ENCODE measurements at places on chromosomes 12 and 14.

GRCh38 chr12:51954561-51955361 is 3.3 kb downstream of the ACVR1B start:
- DNase-seq, result no peak

GRCh38 chr12:50599366-50600095 is 94.7 kb downstream of the DIP2B start:
- no peak for DNase-seq

DNA sequence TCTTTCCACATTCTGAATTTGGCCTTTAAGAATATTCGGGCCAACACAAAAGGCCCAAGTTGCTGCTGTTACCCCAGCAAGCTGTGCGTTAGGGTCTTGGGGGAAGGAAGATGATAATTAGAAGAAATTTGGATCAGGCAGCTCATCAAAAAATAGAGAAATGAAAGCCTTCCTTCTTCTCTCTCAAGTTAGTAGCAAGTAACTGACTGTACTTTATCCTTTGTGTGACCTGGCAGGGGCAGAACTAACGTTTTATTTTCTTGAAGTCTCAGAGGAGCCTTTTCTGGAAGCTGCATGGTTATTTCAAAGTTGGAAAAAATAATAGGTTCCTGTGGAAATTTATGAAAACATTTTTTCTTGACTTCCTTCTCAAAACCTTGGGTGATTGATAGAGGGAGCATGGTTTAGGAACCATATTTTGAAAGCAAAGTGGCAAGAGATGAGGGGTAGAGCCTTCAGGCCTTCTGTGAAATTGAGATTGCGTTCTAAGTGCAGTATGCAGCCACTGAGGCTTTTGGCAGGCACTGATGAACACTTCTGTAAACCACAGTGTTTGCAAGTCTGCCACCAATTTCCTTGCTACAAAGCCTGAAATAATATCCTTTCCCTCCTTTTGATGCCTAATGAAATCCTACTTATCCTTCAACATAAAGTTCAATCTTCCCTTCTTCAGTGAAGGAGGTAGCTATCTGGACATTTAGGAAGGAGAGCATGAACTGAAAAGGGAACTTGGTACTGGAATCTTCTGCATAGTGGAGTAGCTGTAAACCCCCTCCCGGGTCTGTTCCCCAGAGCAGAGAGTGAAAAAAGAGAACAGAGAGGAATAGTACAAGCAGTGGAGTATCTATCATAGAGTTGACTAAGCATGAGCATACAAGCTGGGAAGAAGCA is 123.2 kb downstream of the FGD4 start:
- no peak for DNase-seq

GRCh38 chr14:45145214-45145613 is 9.5 kb downstream of the FANCM start:
- DNase-seq, result no peak

GRCh38 chr12:124687917-124688316 is 120.5 kb upstream of the NCOR2 start:
- DNase-seq, result no peak

DNA sequence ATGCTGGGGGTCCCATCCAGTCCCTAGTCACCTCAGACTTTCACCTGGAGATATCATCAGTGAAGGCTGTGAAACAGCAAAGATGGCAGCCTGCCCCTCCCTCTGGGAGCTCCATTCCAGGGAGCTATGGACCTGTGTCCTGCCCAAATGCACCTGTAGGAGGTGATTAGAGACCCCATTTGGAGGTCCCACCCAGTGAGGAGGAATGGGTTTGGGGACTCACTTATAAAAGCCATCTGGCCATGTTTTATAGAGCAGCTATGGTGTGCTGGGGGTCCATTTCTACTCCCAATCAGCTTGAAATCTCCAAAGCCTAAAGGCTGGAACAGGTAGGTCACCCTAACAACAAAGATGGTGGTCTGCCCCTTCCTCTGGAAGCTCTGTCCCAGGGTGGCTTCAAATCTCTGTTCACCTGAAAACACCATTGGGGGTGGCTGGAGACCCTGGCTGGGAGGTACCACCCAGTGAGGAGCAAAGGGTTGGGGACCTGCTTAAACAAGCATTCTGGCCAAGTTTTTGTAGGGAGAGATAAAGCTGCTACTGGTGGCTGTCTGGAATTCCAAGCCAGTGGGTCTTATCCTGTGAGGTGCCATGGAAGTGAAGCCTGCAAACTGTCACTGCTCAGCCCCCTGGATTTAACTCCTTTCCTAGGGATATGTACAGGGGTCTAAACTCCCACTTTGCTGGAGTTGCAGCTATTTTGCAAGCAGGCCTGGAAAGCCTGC is 182.3 kb downstream of the RASSF9 start:
- DNase-seq, result no peak

- no peak for DNase-seq
These were observed 284.4 kb downstream of the MDGA2 start for GRCh38 chr14:47390831-47391504.

GRCh38 chr12:32532951-32533350 is 133.6 kb downstream of the FGD4 start:
- DNase-seq, result no peak

DNA sequence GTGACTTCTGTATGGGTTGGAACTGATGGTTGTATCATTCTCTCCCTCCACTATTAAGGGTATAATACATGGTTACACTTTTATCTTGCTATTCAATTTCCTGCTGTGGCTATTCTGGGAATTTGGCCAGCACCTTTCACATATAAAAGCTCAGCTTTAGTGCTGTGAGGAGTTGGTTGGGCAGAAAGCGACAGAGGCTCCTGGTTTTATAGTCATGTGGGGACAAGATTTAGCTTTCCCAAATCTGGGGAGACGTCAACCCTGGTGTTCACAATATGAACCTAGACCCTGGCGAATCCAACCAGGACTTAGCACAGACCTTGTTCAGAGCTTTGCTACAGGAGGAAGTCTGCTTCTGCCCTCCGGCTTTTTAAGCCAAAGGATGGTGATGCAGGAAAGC is 36.5 kb downstream of the FOS start:
- DNase-seq, result no peak

DNA sequence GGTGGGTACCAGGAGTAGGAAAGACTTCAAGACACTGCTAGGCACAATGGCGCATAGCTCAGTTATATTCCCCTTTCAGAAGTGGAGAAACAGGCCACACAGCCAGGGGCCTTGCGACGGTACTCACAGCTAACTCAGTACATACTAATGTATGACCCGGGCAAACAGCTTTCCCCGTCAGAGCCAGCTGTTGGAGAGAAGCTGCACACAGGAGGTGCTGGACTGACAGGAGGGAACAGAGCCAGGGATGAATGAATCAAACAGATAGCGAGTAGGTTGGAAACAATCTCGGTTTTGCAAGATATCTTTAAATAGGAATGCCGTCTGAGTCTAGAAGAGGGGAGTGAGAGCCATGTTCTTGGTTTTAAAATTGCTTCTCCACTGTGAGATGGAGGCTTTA is 45.5 kb downstream of the PRIMA1 start:
- no peak for DNase-seq

- DNase-seq, result no peak
These were observed 50.1 kb downstream of the TMEM132C start for GRCh38 chr12:128316973-128317526.

- DNase-seq, result no peak
These were observed 11.5 kb upstream of the PRKAG1 start for GRCh38 chr12:49030119-49030518.

GRCh38 chr14:71139294-71139946 is 232.2 kb downstream of the PCNX1 start:
- no peak for DNase-seq

DNA sequence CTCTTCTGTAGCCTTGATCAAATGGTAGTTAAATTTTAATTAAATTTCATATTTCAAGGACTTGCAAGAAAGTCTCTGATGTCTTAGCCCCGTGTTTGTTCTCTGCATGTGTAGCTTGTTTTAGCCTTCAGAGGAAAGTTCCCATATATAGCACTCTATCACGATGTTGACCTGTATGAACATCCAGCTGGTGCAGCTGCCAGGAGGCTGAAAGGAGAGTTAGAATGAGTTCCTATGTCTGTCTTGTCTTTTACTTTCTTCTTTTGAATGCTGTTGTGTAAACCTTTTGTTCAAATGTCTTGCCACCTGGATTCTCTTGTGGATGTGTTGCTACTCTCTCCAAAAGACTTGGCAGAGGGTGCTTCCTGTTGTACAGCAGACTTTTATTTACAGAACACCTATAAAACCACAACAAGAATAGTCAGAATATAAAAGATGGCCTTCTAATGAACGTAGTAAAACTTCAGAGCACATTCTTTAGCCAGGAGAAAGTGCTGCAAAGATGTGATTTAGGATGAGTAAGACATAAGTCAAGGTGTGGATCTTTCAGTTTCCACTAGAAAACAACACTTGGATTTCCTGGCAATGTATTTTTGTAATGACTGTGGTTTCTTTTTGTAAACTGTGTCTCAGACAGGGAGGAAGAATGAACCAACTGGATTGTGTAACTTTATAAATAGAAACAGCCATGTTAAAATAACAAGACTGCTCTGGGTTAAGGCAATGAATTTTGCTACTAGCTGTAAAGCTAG is 17.2 kb downstream of the NAV3 start:
- no peak for DNase-seq

DNA sequence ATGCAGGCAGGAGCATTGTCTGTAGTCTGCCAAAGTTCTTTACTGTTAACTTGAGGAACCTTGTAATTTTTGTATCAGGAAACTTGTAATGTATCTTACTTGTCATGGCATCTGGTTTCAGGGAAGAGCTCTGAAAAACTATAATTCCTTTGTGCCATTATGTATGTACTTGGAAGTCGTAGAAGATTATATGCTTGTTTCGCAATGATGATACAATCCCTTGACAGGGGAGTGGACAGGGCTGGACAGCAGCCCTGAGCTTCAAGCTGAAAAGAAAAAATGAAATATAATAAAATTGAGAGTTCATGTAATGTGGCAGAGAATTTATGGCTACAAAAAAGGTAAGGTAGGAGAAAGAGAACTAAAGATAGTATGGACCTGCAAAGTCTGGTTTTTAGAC is 7.4 kb upstream of the DLGAP5 start:
- no peak for DNase-seq

GRCh38 chr12:84842406-84843013 is 70.1 kb downstream of the SLC6A15 start:
- DNase-seq, result no peak

GRCh38 chr14:100486025-100486828 is 101.0 kb downstream of the BEGAIN start:
- DNase-seq, result peak; percentile 27
